ENCODE measurements at places on chromosomes 6 and 20.

- no peak for DNase-seq
These were observed 61.2 kb downstream of the VAPB start for GRCh38 chr20:58450254-58450653.

DNA sequence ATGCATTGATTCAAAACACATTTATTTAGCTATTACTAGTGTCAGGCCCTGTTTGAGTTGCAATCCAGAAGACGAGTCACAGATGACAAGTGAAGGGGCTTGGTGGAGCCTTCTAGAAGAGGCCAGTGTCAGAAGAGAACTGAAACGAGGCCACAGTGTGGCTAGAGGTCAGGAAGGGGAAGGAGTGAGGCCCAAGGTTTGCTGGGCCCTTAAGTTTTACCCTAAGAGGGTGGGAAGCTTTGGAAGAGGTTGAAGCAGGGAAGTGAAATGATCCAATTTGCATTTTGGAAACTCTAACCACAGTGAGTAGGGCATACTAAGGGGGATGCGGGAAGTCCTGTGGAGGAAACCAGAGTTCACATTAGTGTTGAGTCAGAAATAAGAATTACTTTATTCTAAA is 25.0 kb downstream of the TTK start:
- DNase-seq: no peak

GRCh38 chr20:59120491-59120890 is 43.1 kb upstream of the ZNF831 start:
- DNase-seq: no peak

DNA sequence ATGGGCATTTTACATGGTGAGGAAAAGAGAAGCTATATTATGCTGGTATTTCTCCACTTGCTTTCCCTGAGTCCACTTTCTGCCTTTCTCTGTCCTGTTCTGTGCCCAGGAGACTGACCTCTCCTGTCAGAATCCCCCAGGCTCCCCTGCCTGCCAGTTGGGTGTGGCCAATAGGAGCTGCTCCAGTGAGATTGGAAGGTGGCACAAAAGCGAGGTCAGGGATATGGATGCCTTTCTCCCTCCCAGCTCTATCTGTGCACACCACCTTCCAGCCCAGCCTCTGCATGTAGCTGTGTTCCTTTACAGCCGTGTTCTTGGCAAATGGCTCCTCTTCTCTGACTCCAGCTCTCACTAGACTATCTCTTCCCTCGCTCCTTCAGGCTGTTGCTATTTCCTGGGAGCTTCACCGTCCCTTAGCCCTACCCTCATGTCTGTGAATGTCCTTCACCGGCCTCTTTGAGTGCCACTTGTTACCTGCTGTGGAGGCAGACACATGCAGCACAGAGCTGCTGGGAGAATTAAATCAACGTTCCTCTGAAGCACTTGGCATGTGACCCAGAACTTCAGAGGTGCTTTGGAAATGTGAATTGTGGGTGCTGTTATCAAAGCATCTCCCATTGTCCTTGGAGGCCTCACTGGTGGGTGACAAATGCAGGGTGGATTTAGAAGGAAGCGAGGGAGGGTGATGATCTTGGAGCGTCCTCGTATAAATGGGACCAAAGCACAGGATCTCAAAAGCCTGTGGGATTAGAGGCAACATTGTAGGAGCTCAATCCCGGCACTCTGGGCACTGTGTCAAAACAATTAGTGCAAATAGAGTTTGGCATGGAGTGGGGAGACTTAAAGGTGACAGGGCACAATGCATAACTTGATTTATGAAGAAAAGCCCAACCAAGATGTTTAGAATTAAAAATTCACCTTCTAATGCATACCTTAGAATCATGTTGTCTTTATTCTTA is 28.9 kb upstream of the RALGAPA2 start:
- DNase-seq: no peak

DNA sequence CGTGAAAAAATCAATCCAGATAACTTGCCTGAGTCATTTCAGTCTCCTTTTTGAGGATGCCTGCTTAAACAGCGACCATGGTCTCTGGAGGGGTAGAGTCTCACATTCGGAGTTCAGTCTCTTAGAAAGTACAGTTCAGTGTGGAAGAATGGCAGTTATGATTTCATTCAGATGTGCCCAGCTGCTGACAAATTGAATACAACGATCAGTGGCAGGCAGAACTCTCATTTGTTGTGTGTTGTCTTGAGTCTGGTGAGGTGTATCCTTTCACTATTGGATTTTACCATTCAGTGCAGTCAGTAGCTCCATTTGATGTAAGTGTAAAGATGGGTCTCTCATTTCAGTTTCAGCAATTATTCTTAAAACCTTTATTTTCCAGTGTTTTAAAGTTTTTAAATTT is 639 bp upstream of the TULP4 start:
- DNase-seq: no peak

GRCh38 chr6:113004470-113005270 is 657.5 kb downstream of the RFPL4B start:
- DNase-seq: no peak

DNA sequence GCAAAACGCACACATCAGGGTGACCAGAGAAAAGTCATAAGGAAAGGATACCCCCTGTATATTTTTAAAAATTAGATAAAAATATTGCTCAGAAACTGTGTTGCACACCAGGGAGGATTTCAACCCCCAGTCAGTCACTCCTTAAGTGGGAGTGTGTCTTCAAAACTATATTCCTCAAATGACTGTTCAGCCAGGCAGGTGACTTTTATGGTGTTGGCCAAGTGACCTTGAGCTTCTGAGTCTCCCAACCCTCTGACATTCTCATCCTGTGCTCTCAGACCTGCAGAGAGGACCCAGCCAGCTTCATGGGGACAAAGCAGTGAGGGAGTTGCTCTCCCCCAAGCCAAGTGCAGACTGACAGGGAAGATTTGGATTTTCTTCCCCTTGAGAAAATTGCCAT is 311.9 kb upstream of the JARID2 start:
- no peak for DNase-seq

DNA sequence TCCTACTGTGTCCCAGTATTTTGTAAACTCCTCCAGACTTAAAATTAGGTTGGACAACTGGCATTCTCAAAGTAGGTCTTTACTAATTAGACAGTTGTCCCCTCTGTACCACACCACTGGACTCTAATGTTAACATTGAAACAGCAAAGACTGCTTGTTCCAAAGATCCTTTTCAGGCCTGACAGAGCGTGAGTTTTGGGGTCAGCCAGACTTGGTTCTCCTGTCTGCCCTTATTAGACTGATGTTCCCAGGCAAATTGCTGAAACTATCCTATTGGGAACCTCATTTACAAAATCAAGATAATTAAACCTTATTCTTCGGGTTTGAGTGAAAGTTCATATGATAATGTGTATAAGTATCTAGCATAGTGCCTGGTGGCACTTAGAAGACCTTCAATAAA is 3.7 kb upstream of the BICRAL start:
- no peak for DNase-seq

GRCh38 chr6:28922821-28923317 is 916 bp downstream of the TRIM27 start:
- peak; percentile 24 for DNase-seq

DNA sequence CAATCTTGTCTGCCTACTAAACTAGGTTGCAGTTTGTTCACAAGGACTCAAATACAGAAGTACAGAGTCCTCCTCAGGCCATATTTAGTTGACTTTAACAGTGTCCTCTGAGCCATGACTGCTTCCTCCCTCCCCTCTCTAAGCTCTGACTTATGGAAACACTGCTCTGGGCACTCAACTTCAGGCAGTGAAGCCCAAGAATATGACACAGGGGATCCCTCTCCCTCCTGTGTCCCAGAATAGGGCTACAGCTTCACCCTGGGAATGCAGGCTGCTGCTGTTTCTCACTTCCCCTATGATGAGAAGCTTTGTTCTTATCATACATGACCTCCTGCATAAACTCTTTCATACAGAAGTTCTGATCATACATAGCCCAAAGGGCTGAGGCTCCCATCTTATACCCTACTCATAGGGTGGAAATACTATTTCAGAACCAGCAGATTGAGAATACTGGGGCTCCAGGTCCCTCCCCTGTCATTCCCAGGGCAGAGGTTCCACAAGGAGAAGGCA is 97.3 kb upstream of the UST start:
- DNase-seq: no peak

DNA sequence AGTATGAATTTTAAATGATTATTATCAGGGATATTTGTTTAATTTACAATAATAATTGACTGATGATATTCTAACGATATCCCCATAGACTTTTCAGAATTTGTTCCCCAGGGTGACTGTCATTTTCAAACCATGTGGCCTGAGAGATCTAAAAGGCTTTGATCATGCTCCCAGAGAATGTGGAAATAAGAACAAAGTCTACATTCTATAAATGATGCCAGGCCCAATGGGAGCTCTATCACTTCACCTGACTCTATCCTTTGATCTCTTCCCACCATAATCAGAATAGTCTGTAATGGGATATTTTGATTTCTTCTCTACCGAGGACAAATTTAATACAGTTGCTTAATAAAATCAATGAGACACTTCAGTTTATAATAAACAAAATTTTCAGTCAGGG is 483.4 kb upstream of the IRAK1BP1 start:
- no peak for DNase-seq

GRCh38 chr6:31470801-31471200 is 27.1 kb upstream of the MICB start:
- DNase-seq: no peak

DNA sequence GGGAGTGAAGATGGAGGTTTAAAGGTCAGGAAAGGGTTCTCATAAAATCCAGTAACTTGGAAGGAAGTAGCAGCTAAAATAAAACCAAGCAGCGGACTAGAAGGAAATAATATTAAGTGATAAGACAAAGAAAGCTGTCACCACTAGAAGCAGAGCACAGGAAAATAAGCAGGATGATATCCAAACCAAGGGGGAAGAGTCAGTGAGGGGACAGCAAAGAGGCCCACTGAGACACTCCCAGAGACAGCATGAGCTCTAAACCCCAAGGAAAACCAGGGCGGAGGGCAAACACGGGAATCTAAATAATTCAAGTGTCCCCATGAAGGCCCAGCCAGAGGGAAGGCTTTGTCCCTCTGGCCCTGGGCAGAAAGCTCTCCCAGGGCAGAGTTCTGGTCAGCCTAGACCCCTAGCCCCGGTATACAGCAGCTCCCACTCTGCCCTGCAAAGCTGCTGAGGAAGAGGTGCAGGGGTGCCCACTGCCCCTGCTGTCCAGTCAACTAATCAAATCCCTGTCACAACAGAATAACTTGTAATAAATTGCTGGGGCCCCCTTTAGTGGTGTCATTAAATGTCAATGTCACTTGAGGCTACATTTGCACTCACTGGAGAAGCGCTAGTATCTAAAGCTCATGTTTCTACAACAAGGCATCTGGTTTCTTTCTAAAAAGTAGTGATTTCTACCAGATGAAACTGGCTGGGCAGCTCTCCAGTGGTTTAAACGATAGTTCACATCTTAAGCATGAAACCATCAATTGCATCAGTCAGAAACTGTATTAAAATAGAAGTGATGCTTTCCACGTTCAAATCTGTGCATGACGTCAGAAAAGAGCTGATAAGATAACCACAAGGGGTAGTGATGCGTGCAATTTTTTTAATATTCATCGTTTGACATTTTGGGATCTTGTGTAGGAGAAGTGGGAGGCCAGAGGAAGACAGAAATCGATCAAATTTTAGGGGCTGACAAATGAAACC is 13.6 kb downstream of the PDE10A start:
- DNase-seq: no peak

DNA sequence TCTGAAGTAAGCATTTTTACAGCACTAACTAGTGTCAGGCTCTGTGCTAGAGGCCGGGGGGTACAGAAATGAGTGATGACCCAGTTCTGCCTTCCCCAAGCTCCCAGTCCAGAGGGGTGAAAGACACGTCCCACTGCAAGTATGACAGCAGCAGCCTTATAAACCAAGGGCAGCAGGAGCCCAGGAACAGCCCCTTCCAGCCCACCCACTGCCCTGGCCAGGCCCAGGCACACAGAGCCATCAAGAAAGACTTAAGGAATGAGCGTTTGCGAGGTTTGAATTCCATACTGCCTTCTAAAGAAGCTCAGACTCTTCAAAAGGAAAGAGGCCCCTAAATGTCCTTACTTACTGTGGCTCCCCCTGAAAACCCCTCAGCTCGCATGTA is 10.0 kb downstream of the TRERF1 start:
- DNase-seq: no peak

- DNase-seq: no peak
These were observed 24.8 kb downstream of the TMX4 start for GRCh38 chr20:7994809-7995208.

GRCh38 chr6:102766963-102767362 is 1373.5 kb downstream of the GRIK2 start:
- no peak for DNase-seq

GRCh38 chr20:752291-752690 is 16.0 kb downstream of the SLC52A3 start:
- DNase-seq: no peak

DNA sequence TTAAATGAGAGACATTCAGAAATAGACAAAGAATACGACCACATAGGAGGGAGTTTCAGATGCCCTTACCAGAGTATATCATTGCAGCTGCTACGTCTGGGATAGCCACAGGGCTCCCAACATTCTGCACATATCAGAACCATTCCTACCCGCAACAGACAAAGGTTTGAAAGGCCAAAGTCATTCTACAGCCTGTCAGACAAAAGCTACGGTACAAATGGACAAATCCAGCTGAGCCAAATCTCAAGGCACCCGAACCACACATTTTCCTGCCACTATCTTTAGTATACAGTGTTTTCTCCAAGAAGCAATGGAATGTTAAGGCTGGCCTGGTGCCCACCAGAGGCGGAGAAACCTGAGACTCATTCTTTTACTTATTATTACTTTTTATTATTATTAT is 30.5 kb upstream of the LYRM2 start:
- no peak for DNase-seq

Measured in stimulated activated CD8-positive, alpha-beta memory T cell treated with anti-CD3 and anti-CD28 coated beads, Interleukin-4, amount 100 ng/mL, for 1 hour (primary cell).